ENCODE measurements at places on chromosomes 7 and 10. TPM values are rescaled to one million over a fixed set of nuclear protein-coding genes. Genes with fewer than 3 reads are reported as not detected.
A peak's percentile ranks its signal among the peaks of the same experiment; 100 is the strongest.

Gene TMEM176B
- 2.3 TPM for total RNA-seq

Gene KBTBD2
- 56.7 TPM for total RNA-seq

Gene NRAP
- total RNA-seq: not detected

Gene FZD1
- total RNA-seq: 2.8 TPM

Gene NPY4R2
- not detected for total RNA-seq

Gene FASTK
- total RNA-seq: 104 TPM

Gene TAC1
- total RNA-seq: not detected

Gene CALML3
- total RNA-seq: not detected

GRCh38 chr10:109215291-109216075, 707.8 kb downstream of the XPNPEP1 start:
- DNase-seq: no peak
- H3K4me1 ChIP-seq: no peaks in the 10 kb centered on the region
- no peak overlapping the region for H3K27ac ChIP-seq
- H3K36me3 ChIP-seq: no peaks in the 10 kb centered on the region

GRCh38 chr10:124657806-124658205, 86.4 kb downstream of the FAM53B start:
- no peak overlapping the region for H3K27ac ChIP-seq
- H3K4me3 ChIP-seq: no peak overlapping the region
- H3K36me3 ChIP-seq: no peaks in the 10 kb centered on the region
- no peaks in the 10 kb centered on the region for H3K27me3 ChIP-seq

GRCh38 chr7:25646726-25647413, 418.6 kb upstream of the NPVF start:
- peaks cover 27% of the 10 kb centered on the region for H3K27me3 ChIP-seq
- no peaks in the 10 kb centered on the region for H3K36me3 ChIP-seq
- H3K4me3 ChIP-seq: no peak overlapping the region

GRCh38 chr10:4241724-4242345, 456.8 kb upstream of the KLF6 start:
- no peaks in the 10 kb centered on the region for H3K27me3 ChIP-seq
- peak; percentile 27 for DNase-seq
- no peak overlapping the region for H3K4me3 ChIP-seq
- H3K27ac ChIP-seq: no peak overlapping the region
- no peaks in the 10 kb centered on the region for H3K36me3 ChIP-seq

DNA sequence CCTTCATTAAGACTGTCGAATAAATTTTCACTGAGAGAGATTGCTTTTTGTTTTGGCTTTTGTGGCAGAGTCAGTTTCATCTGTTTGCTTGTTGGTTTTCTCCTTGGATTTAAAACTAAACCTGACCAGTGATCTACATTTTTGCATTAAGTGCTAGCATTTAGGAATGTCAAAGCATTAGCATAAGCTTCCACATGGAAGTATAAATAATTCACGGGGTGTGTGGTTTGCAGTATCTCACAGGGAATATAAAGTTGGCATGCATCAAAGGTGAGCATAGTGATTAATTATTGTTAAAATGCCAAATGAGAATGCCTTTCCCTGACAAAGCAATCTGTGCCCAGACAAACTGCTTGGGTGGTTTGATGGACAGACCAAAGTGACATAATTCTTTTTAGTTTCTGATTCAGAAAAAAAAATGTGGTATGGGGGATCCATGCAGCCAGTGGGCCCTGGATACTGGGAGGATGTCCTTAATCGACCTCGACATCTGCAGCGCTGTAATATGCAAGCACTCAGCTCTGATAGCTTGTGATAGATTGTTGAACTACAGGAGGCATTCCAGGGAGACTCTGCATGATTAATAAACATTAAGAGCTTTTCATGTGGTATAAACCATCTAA, 339.3 kb upstream of the POM121L12 start:
- no peak overlapping the region for H3K27ac ChIP-seq
- DNase-seq: no peak
- no peaks in the 10 kb centered on the region for H3K36me3 ChIP-seq

DNA sequence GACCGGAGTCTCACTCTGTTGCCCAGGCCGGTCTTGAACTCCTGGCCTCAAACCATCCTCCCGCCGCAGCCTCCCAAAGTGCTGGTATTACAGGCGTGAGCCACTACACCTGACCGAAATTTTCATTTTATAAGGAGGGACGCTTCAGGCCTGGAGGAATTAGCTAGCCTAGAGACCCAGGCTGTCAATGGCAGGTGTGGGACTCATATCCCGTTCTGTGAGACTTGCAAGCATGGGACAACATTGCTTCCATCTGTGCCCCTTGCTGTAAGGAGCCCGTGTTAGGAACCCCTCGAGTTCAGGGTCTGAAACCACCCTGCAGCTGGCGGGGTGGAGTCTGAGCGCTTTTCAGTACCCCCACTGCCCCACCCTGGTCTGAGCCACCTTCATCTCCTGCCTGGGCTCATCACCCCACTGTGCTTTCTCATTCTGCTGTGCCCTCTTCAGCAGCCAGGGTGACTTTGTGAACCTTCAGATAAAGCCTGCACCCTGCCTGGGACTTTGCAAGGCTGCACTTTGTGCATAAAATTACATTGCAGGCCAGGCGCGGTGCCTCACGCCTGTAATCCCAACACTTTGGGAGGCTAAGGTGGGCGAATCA, 1.3 kb upstream of the DAGLB start:
- H3K27me3 ChIP-seq: no peaks in the 10 kb centered on the region
- H3K4me1 ChIP-seq: peaks cover 40% of the 10 kb centered on the region
- no peak overlapping the region for H3K4me3 ChIP-seq
- peaks cover 12% of the 10 kb centered on the region for H3K36me3 ChIP-seq

DNA sequence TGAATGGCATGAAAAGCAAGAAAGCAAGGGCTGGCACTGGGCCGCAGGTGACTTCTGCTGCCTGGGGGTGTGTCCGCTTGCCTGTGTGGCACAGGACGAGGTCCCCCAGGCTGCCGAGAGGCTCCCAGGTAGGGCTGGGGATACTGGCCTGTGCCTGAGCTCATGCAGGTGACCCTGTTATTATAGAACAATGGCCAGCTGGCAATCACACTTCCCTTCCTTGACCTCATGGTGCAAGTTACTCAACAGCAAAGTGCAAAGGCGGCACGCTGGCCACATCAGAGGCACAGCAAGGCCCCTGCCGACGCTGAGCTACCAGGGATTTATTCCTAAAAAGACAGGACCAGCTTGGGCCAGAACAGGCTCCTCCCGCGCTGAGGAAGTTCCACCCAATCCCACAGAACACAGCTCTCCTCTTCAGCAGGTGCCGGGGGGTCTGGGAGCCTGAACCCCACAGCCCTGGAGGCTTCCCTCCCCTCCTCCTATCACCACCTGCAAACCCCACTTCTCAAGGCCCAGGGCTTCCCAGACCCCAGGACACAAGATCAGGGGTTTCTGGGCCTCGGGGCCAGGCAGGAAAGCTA, 1.4 kb upstream of the ADAM8 start:
- peak; percentile 28 for DNase-seq
- peak overlapping the region; percentile 89 for H3K27ac ChIP-seq
- peak overlapping the region; percentile 12 for H3K4me3 ChIP-seq
- no peaks in the 10 kb centered on the region for H3K36me3 ChIP-seq

GRCh38 chr10:63412304-63412703, 53.5 kb downstream of the JMJD1C start:
- no peak for DNase-seq
- H3K4me3 ChIP-seq: no peak overlapping the region
- H3K27me3 ChIP-seq: no peaks in the 10 kb centered on the region
- no peaks in the 10 kb centered on the region for H3K36me3 ChIP-seq
- no peak overlapping the region for H3K27ac ChIP-seq

DNA sequence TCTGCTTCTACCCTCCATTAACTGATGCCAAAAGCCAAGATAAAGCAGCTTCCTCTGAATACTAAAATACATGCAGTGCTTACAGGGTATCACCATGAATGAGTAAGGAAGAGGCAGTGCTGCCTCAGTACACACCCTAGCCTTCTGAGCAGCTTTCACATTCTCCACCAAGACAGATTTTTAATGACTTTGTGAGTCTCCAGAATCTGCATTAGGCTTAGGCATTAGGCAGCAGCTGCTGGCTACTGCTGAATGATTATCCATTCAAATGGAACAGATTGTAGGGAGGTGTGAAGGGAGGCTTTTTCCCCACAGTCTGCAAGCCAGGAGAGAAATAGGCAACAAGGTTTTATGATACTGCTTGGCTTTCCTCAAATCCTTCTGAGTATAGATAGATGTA, 1226.7 kb upstream of the LRRN3 start:
- H3K36me3 ChIP-seq: no peaks in the 10 kb centered on the region
- H3K4me3 ChIP-seq: no peak overlapping the region
- no peak overlapping the region for H3K27ac ChIP-seq
- no peaks in the 10 kb centered on the region for H3K4me1 ChIP-seq
- no peak for DNase-seq

DNA sequence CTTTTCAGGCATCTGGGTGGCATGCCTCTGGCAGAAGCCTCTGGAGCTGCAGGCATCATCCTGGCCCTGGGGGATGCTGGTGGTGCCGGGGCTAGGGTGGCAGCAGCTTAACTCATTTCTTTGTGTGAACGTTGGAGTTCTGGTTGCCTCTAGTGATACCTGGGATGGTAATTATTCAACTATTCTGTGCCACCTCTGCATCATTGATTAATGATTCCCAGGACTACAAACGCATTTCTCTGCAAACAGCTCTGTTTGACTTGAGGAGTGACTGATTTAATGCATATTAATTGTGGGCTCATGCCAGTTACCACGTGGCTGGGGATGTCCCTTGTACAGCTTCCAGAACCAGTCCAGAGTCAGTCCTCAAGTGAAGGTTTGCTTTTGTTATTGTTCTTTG, 55.9 kb downstream of the LRRC18 start:
- H3K36me3 ChIP-seq: no peaks in the 10 kb centered on the region
- H3K27me3 ChIP-seq: peaks cover 25% of the 10 kb centered on the region
- DNase-seq: no peak
- H3K27ac ChIP-seq: no peak overlapping the region
- H3K4me3 ChIP-seq: no peak overlapping the region

GRCh38 chr10:76882245-76882644, 755.4 kb downstream of the KCNMA1 start:
- H3K27ac ChIP-seq: no peak overlapping the region

- H3K4me1 ChIP-seq: no peaks in the 10 kb centered on the region
- no peak overlapping the region for H3K27ac ChIP-seq
- peaks cover 3% of the 10 kb centered on the region for H3K27me3 ChIP-seq
- DNase-seq: no peak
- H3K4me3 ChIP-seq: no peak overlapping the region
Measured at GRCh38 chr7:148116195-148116594, 474.4 kb upstream of the C7orf33 start.

GRCh38 chr7:26868841-26869495, 4.6 kb upstream of the SKAP2 start:
- no peaks in the 10 kb centered on the region for H3K27me3 ChIP-seq
- H3K36me3 ChIP-seq: no peaks in the 10 kb centered on the region
- H3K4me3 ChIP-seq: no peak overlapping the region
- H3K27ac ChIP-seq: peak overlapping the region; percentile 22
- peaks cover 22% of the 10 kb centered on the region for H3K4me1 ChIP-seq
- DNase-seq: no peak

DNA sequence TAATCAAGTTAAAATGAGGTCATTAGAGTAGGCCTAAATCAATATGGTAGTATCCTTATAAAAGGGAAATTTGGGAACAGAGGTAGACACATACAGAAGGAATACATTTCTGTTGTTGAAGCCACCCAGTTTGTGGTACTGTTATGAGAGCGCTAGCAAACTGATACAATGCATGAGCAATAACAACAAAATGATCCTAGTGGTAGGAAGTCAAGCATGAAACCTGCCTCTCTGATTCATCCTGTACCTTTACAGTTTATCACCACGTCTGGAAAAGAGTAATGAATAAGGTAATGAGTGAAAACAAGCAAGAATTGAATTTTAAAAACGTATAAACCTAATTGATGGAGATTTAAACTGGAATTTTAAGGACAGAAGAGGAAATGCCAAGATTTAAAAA, 217.2 kb downstream of the PCLO start:
- H3K27ac ChIP-seq: no peak overlapping the region
- H3K4me3 ChIP-seq: no peak overlapping the region
- DNase-seq: no peak

- H3K4me1 ChIP-seq: no peaks in the 10 kb centered on the region
- H3K27me3 ChIP-seq: no peaks in the 10 kb centered on the region
- H3K36me3 ChIP-seq: no peaks in the 10 kb centered on the region
- no peak for DNase-seq
- H3K4me3 ChIP-seq: no peak overlapping the region
Measured at GRCh38 chr7:16025696-16026095, 339.2 kb upstream of the MEOX2 start.

DNA sequence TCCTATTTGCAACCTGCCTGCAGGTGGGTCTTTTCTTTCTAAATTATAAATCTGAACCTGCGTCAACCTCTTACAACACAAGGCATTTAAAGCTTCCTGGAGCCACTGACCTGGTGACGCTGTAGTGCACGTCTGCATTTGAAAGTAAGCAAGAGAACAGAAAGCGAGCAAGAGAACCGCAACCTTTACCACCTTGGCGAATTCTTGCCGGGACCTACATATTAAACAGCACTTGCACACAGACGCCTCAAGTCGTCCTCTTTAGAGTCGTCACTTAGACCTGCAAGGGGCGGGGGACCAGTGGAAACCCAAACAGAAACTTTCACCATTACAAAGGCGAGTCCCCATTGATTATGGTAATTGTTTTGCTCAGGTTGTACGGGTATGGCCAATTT, 9.5 kb downstream of the GLI3 start:
- H3K36me3 ChIP-seq: no peaks in the 10 kb centered on the region
- no peak for DNase-seq
- H3K27me3 ChIP-seq: peaks cover 78% of the 10 kb centered on the region
- no peak overlapping the region for H3K27ac ChIP-seq
- H3K4me3 ChIP-seq: no peak overlapping the region

DNA sequence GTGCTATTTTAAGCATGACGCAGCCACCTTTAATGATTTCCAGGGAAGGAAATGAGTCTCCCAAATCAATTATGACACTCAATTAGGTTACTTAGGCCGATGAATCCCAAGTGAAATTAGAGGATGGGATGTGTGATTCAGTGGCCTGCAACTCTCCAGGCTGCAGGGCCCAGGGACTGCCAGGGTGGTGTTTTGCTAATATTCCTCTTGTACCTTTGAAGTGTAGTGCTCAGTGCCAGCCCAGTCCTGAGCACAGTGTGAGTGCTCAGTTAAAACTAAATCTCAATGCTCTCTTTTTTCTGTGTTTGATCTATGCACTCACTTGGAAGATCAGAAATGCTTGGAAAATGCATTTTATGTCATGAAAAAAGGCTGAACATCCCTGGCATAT, 51.6 kb downstream of the SEM1 start:
- H3K27me3 ChIP-seq: no peaks in the 10 kb centered on the region
- no peaks in the 10 kb centered on the region for H3K36me3 ChIP-seq
- no peaks in the 10 kb centered on the region for H3K4me1 ChIP-seq
- no peak for DNase-seq
- H3K4me3 ChIP-seq: no peak overlapping the region

GRCh38 chr7:105876964-105877601, 684 bp upstream of the ATXN7L1 start:
- H3K36me3 ChIP-seq: no peaks in the 10 kb centered on the region
- no peaks in the 10 kb centered on the region for H3K27me3 ChIP-seq
- peak overlapping the region; percentile 62 for H3K4me3 ChIP-seq
- no peak overlapping the region for H3K27ac ChIP-seq
- DNase-seq: peak; percentile 47
